ENCODE measurements at places on chromosomes 1 and 21.

- DNase-seq: peak; percentile 78
These were observed 26.1 kb downstream of the UBE2T start for GRCh38 chr1:202315576-202316168.

DNA sequence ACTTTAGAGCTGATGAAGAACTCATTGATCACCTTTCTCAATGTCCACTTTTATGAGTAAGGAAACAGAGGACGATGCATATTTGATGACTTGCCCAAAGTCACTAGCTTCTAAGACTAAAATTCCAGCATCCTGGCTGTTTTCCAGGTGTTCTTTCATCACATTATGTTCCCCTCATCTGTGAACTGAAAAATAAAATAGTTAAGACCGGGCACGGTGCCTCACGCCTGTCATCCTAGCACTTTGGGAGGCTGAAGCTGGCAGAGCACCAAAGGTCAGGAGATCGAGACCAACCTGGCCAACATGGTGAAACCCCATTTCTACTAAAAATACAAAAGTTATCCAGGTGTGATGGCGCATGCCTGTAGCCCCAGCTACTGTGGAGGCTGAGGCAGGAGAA is 297.5 kb downstream of the DUSP10 start:
- DNase-seq: no peak

DNA sequence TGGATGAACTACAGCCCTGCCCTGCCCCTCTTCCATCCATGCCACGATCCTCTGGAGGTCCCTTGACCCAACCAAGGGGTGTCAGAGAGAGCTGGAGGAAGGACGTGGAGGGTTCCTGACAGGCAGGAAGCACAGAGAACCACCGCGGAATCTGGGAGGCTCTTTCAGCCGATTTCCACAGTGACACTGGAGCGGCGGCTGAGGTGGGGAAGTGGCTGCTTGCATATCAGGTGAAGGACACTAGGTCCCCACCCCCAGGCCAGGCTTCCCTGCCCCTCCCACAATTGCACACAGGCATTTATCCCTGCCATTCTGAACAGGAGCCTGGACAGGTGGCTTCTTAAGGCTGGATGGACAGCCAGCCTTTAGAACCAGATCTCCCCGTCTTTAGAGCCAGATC is 17.5 kb downstream of the LRRC71 start:
- DNase-seq: no peak

DNA sequence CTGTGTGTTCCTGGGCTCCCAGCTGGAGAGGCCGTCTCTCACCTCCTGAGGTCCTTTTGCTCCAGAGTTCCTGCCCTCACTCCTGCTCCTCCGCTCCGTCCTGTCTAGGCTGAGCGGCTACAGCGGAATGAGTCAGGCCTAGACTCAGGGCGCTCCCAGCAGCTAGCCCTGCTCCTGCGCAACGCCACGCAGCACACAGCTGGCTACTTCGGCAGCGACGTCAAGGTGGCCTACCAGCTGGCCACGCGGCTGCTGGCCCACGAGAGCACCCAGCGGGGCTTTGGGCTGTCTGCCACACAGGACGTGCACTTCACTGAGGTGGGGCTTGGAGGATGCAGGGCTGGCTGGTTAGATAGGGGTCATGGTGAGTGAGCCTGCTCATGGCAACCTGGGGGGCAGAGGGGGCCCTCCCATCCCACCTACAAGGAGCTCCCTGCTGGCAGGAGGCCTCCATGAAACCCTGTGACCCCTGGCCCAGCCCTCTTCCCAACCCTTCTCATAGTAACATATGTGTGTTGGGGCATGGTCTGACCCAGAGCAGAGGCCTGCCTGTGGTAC is 15.1 kb downstream of the PSRC1 start:
- no peak for DNase-seq

GRCh38 chr1:115105831-115106230 is 16.5 kb upstream of the TSPAN2 start:
- no peak for DNase-seq

DNA sequence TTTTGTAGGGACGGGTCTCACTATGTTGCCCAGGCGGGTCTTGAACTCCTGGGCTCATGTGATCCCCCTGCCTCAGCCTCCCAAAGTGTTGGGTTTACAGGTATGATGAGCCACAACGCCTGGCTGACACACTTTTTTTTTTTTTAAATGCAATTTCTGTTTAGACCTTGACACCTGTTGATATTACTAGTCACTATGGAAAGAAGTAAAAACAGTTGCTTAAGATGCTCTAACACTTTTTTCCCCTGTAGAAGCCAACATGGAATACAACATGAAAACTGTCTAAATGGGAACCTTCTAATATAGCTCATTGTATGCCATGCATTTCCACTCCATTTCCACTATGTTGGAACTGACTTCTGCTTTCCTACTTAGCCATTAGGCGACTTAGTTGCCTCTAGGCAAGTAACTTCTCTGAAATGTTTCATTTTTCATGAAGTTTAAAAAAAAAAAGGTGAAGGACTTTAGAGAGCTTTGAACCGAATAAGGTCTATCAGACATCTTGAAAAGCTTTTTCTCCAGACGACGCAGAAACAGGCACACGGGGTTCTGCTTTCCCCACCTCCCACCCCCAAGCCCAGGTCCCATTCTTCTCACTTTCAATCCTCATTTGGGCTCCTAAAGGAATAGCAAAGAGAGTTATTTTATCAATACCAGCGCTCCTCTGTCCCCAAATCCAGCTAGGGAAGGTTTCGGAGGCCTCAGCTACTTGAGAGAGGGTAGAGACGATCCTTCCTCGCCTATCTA is 648 bp upstream of the DR1 start:
- DNase-seq: no peak

DNA sequence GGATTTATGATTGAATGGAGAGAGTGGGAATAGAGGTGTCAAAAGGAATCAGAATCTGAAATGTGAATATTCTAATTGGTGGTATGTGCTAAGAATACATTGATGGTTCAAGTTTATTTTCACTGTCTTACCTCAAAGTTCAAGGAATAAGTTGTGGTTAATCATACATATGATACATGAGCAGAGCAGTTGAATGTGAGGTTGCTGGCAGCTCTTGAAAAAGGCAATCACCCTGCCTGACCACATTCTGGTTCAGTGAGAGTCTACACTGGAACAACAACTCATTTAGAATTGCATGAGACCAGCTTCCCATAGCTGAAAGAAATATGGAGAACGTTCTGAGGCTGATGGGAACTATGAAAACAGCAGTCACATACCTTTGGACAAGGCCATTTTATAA is 68.3 kb upstream of the ARHGAP29 start:
- no peak for DNase-seq

DNA sequence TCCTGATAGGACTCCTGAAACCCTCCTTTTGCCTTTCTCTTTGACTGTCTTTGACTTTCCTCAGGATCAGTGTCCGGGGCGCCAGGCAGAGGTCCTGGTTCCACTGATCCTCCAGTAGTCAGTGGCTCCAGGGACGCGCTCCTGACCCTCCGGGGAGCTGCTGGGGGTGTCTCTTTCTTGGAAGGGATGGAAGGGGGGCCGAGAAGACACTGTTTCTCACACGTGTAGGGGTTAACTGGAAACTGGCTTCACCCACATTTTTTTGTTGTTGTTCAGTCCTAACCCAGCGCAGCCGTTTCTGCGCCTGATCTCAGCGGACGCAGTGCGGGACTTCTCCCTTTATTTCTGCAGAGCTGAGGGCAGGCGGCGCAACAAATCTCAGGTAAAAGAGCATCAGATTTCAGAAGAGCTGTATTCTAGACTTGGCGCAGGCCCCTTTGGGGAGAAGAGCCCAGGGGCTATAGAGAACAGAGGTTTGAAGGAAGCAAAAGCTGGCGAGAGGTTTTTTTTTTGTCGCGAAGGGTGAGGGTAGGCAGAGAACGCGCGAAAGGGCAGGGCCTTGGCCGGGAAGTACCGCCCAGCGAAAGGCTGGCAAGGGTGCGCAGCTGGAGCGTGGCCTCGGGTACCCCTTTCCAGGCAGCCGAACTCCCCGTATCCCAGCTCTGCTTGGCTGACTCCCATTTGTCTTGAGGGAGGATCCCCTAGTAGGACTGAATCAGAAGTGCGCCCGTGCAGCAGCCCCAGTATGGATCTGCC is 4.3 kb upstream of the LHX9 start:
- DNase-seq: no peak
